Epithelial cell of proximal tubule (primary cell): ENCODE measurements at places on chromosomes 5 and 9. TPM values are rescaled to one million over a fixed set of nuclear protein-coding genes. Genes with fewer than 3 reads are reported as not detected.

Gene LRRC8A
- total RNA-seq = 98.2 and 104 TPM in 2 replicates

DNA sequence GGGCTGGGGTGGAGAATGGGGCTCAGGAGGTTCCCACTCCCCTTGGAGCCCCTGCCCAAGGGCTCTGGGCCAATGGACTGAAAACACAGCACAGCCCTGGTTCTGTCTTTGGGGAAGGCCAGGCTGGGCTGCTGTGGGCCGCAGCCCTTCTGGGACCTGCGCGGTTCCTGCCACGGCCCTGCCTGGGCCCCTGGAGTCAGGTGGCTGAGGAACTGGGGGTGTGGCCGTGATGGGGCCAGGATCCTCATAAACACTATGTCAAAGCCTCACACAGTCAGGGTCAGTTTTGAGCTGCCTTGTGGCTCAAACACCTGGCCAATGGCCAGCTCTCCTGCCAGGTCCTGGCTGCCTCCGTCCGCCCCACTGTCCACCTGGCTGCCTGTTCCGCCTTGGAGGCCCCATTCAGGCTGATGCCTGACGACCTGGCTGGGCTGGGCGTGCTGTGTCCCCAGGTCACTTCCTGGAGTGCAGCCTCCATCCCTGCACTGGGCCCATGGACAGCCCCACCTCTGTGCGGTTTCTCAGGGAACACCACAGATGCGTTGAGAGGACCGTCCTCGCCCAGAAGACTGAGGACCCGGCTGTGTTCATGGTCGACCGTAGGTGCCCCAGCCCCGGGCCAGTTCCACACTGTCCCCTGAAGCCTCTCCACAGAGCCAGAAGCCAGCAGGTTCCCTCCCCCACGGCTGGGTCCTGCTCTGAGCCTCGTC, 27.5 kb downstream of the PAEP start:
- no peak for DNase-seq

Gene CDH18
- not detected in 2 replicates for total RNA-seq

- no peak for DNase-seq
These were observed 4.6 kb downstream of the SURF4 start for GRCh38 chr9:133371261-133371711.

DNA sequence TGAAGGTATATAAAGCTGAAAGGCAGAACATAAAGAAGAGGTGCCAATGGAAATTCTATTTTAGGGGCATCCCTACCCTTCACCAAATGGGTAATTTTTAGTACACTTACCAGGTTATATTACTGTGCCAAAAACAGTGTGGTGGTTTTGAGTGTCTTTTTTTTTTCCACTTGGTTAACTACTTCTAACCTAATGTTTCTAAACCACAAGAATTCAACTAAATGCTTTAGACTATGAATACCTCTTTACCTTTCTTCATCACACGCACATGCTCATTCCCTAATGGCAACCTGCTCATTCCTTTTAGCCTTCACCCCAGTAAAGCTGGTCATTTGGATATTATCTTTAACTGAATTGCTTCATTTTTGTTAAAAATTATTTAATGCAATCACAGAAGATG, 215.6 kb downstream of the PIK3R1 start:
- DNase-seq = no peak

- DNase-seq = no peak
These were observed 73.6 kb downstream of the CDH12 start for GRCh38 chr5:22779499-22779898.

- no peak for DNase-seq
These were observed 322.4 kb downstream of the TMEM167A start for GRCh38 chr5:82754759-82755158.

GRCh38 chr9:95726756-95727155, 148.7 kb upstream of the ERCC6L2 start:
- no peak for DNase-seq

GRCh38 chr5:14724633-14725032, 60.1 kb downstream of the OTULIN start:
- no peak for DNase-seq

- no peak for DNase-seq
These were observed 1467.6 kb upstream of the NUDT12 start for GRCh38 chr5:105030153-105030552.

DNA sequence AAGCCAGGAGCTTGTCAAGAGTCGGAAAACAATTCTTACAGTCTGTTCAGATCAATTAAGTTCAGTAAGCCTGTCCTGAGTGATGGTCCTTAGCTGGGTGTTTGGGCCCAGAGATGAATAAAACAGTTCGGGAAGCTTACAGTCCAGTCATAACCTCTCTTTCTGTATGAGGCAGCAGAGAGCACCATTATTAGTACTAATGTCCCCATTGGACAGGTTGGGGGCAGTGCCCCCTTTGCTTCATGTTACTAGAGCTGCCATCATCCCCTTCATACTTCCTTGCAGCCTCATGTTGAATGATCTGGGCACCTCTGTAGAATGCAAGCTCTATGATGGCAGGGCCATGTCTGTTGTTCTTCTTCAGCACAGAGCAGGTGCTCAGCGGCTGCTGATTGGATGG, 9.8 kb downstream of the DOCK2 start:
- no peak for DNase-seq

Gene ECSCR
- 0.12 and 0.65 TPM in 2 replicates for total RNA-seq

- DNase-seq = no peak
These were observed 582 bp upstream of the FBXO4 start for GRCh38 chr5:41924526-41924871.

- no peak for DNase-seq
These were observed 24.8 kb downstream of the IL6ST start for GRCh38 chr5:55969956-55970355.

DNA sequence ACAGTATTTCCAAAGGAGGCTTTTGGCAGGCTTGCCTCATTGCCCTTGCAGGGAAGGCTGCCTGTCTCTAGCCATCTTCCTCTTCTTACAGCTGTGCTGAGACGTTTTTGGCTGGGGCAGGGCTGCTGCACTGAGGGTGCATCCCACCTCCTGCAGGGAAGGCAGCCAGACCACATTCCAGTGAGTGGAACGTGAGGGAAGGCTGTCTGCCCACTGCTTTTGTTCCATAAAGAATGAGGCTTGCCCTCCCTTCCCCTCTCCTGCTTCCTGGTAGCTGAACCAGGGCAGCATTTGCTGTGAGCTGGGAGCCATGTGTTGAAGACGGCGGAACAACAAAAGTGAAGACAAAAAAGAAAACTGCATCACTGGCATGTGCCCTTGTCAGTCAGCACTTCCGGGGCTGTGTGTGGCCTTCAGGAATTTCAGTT, 16.8 kb downstream of the MGAT1 start:
- no peak for DNase-seq

DNA sequence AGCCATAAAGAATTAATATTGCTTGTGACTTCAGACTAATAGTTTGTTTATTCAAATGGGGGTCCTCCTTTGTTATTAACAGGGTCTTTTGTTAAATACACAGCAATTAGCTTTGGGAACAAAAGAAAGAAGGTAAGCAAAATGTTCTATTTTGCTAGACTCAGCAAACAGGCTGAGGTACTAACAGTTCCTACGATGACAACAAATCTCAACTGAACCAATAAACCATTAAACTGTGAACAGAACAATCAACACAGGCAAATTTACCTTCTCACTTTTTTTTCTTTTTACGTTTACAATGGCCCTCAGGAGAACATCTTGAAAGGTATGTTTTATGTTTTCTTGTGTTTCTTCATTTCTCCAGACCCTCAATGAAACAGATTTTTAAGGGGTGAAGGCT, 207.2 kb downstream of the NFIB start:
- no peak for DNase-seq

DNA sequence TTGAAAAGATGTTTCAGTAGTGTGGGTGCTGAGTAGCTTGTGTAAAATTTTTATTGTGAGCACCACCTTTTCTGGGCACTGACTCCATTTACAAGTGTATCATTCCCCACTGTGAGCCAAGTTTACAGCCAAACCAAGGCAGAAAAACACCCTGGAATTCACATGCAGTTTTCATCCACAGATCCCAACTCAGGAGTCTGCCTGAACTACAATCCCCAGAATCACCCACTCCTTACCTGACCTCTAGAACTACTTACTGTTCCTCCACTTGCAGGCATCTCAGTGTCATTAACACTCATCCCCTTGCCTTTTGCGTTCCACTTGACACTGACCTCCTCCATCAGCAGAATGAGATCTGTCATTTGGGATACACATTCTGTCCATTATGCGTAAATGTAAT, 2042.6 kb upstream of the CDH6 start:
- DNase-seq = no peak

Gene AK8
- 0.14 and 0.46 TPM in 2 replicates for total RNA-seq

Gene SYK
- 15.7 and 16.9 TPM in 2 replicates for total RNA-seq

- no peak for DNase-seq
These were observed 61.0 kb downstream of the DAP start for GRCh38 chr5:10699987-10700386.

GRCh38 chr5:133716532-133717183, 104.3 kb upstream of the FSTL4 start:
- DNase-seq = no peak

Gene MTX3
- total RNA-seq = 6.2 and 7.3 TPM in 2 replicates

- no peak for DNase-seq
These were observed 2.4 kb upstream of the TERT start for GRCh38 chr5:1297243-1297642.

Gene IGIP
- 1.1 and 1.5 TPM in 2 replicates for total RNA-seq

- no peak for DNase-seq
These were observed 453 bp upstream of the CCL28 start for GRCh38 chr5:43412644-43413043.

GRCh38 chr5:158456756-158457155, 597.8 kb upstream of the CLINT1 start:
- peak; percentile 68 for DNase-seq

- no peak for DNase-seq
These were observed 43.9 kb downstream of the FAM169A start for GRCh38 chr5:74822288-74822687.

DNA sequence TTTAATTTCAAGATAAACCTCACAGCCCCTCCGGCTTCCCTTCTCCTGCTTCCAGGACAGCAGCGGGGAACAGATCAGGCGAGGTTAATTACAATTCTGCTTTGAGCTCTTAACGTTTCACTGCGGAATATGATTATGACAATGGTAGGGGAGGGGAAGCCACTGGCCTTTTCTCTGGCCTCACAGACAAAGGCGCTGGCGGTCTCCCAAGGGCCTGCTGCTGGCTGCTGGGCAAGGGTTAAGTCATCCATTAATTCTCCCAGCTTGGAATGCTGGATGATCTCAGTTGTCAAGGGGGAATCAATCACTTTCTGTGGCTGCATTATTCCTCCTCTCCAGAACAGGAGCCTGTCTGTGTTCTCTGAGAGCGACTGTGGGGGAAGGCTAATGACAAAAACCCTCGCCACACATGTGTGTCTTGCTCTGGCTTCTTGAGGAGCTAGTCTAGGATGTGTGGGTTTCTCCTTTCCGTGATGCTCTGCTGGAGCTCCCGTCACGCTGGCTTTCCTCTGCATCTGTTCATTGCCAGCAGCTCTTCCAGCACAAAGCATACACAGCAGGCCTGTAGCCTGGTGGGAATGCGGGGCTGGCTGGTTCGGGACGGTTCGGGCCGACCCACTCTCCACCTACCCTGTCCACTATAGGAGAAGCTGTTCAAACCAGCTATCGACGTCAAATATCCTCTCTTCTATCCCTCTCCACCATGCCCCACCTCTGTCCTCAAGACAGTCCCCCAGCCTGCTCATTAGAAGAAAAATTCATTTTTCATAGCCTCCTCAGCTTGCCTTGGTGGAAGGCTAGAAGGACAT, 82.8 kb downstream of the DCP2 start:
- DNase-seq = no peak

Gene PTGDS
- total RNA-seq = not detected in 2 replicates

Gene POLR3G
- 25.2 and 28.4 TPM in 2 replicates for total RNA-seq

GRCh38 chr5:140220032-140220697, 45.2 kb downstream of the CYSTM1 start:
- DNase-seq = peak; percentile 77

GRCh38 chr9:91546574-91546973, 122.9 kb upstream of the NFIL3 start:
- no peak for DNase-seq

- DNase-seq = no peak
These were observed 1.7 kb upstream of the GLT6D1 start for GRCh38 chr9:135641047-135641446.

- no peak for DNase-seq
These were observed 380.0 kb downstream of the ACTL7B start for GRCh38 chr9:108475813-108476212.

DNA sequence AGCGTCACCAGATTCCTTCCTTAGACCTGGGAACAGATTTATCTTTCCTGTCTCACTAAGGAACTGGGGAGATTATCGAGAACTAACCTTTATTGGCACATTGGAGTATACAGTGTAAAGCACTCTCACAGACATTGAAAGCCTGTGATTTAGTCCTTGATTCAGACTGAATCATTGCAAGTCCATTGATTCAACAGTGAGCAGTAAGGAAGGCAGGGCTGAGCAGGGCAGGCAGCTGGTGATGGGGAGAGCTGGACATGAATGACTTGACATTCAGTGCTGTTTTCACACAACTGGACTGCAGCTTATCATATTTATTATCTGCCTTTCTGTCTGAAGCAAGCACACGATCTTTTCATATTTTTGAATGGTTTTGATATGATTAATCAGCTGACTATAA, 16.2 kb downstream of the ISOC1 start:
- DNase-seq = no peak

DNA sequence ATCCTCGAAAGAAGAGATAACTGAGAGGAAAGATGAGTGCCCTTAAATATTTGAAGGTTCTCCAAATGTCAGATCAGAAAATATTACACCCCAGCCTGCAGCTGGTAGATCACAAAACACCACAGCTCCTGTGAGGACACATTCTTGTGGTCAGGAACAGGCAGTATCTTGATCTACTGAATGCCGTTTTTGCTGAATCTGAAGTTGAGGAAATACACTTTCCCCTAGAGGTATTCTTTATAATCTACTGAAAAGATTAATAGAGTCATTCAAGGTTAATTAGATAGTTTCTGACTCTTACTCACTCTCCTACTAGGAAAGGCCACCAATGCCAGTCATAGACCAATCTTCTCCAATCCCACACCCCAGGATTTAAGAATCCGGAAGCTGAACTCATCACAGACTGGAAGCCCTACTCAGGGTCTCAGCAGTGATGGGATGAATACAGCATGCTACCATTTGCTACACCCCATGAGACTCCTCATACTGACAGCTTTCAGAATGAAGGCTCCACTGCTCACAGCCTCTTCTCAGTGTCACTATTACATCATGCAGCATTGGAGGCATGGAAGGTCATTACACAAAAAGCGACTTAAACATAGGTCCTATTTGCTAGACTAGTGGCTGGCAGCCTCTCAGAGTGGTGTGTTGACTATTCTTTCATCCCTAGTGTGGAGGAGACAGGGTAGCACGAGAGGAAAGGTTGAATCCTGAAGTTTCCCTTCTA, 143.9 kb upstream of the SLC1A3 start:
- DNase-seq = no peak

GRCh38 chr9:117487555-117488175, 72.8 kb upstream of the ASTN2 start:
- no peak for DNase-seq

Gene INSL4
- total RNA-seq = not detected in 2 replicates

Gene MORN5
- not detected in 2 replicates for total RNA-seq

- no peak for DNase-seq
These were observed 473.0 kb downstream of the RAB3C start for GRCh38 chr5:59055745-59056448.

- no peak for DNase-seq
These were observed 12.8 kb downstream of the OSTF1 start for GRCh38 chr9:75101004-75101588.
